ENCODE measurements at places on chromosomes 5 and 9.

DNA sequence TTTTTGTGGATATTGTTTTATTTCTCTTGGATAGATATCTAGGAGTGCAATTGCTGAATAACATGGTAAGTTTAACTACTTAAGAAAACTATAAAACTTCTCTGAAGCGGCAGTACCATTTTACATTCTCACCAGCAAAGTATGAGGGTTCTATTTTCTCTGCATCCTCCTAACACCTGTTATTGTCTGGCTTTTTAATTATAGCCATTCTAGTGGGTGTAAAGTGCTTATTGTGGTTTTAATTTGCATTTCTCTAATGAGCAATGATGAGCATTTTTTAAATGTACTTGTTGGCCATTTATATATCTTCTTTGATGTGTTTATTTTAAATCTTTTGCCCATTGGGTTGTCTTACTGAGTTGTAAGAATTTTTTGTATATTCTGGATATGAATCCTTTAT is 28.7 kb downstream of the SMIM32 start:
- no peak for DNase-seq

GRCh38 chr5:122470365-122470764 is 158.3 kb downstream of the SNCAIP start:
- DNase-seq, result no peak

DNA sequence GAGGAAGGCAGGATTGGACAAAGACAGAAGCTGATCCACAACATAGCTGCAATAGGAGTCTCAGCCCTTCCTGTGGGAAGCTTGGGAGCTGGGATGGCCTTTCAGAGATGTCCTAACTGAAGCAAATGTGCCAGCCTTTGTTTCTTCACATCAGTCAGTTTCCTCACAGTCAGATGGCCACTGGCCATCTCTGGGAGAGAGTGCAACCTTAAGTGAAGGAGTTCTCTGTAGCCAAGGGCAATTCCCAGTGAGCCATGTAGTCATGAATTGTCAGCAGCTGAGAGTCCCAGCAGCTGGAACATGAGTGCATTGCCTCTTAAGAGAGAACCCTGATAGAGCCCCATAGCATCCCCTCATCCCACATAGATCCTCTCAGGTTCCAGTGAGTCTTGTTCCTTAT is 89.1 kb upstream of the LIFR start:
- no peak for DNase-seq

GRCh38 chr9:120402741-120403542 is 177.0 kb downstream of the CDK5RAP2 start:
- DNase-seq, result no peak

DNA sequence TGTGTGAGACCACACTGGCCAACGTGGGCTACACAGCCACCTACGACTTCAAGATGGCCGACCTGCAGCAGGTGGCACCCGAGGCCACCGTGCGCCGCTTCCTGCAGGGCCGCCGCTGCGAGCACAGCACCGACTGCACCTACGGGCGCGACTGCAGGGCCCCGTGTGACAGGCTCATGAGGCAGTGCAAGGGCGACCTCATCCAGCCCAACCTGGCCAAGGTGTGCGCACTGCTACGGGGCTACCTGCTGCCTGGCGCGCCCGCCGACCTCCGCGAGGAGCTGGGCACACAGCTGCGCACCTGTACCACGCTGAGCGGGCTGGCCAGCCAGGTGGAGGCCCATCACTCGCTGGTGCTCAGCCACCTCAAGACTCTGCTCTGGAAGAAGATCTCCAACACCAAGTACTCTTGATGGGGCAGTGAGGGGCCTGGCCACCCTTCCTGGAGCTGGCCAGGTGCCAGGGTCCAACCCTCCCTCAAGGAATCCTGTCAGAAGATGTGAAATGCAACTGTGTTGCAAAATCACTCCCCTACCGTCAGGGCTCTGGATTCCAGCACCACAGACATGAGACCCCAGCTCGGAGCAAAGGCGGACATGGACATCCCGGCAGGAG is 11.1 kb downstream of the DIPK1B start:
- DNase-seq, result no peak

- DNase-seq, result no peak
Observed at GRCh38 chr9:113368982-113369854, 7.6 kb downstream of the HDHD3 start.

- no peak for DNase-seq
Observed at GRCh38 chr9:38707885-38708637, 11.9 kb downstream of the FAM240B start.

DNA sequence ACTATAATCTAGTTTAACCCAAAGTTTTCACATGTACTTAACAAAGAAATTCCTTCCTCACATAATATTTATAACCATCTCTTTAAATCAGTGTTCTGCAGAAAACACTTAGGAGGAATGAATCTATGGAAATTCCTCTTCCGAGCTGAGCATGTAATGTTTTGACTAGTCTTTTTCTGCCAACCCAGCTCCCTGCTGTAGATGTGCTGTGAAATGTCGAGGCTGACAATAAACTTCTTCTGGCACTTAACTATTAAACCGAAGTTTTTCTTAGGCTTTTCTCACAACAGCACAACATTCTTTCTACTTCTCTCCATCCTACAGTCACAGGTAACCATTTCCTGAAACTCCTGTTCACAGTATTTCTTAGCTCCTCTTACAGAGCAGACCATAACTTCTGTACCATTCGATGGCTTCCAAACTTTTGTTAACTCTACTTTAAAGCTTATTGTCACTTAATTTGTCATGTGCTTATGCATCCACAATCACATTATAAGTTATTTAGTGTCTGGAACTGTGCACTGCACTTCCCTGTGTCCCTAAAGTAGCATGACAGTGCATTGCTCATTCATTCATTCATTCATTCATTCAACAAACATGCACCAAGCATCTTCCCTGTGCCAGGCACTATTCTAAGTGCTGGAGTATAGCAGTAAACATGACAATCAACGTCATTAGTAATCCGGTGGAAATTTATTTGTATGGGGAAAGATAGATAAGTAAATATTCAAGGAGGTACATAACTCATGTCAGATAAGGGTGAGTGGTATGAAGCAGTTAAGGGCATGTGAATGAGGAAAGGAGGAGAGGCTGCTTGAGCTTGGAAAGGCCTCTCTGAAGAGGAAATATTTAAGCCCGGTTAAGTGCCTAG is 54.6 kb downstream of the TSSK1B start:
- DNase-seq, result no peak

DNA sequence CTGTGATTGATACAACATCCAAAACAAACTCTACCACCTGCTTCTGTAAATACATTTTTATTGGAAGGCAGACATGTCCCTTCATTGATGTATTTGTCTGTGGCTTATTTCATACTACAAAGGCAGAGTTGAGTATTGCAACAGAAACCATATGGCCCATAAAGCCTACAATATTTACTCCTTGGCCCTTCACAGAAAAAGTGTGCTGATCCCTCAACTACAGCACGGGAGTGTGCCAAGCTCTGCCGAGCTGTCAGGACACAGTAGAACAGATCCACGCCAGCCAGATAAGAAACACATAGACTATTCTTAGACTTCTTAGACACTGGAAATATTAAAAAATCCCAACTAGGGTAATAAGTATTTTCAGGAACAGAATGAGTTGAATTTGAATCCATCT is 13.2 kb downstream of the TICAM2 start:
- DNase-seq, result no peak

DNA sequence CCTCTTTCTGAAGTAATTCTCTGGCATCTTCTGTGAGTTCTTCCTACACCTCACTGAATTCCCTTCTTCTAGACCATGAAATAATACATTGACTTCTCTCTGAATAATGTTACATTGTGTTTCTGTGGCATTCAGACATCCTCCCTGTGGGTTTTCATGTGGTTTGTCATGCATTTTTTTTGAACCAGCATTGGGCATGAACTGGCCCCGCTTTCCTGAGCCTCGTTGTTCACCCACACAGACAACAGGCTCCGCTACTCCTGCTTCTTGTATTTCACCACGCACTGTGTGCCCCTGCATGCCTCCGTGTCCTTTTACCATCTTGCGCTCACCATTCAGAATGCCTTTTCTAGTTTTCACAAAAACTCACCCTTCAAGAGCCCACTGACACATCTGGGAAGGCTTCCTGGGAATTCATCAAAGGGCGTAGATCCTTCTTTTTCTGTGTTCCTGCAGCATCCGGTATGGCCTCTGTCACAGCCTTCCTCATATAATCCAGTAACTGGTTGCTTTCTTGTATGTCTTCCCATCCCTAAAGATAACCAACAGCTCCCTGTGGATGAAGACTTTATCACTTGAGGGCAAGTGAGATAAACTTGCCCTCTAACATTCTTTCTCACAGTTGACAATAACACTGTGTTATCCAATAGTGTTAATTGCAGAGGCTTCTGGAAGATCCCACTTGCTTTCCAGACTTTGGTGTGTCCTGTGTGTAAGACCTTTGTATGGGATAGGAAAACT is 51.5 kb upstream of the ADAMTSL1 start:
- DNase-seq, result no peak

DNA sequence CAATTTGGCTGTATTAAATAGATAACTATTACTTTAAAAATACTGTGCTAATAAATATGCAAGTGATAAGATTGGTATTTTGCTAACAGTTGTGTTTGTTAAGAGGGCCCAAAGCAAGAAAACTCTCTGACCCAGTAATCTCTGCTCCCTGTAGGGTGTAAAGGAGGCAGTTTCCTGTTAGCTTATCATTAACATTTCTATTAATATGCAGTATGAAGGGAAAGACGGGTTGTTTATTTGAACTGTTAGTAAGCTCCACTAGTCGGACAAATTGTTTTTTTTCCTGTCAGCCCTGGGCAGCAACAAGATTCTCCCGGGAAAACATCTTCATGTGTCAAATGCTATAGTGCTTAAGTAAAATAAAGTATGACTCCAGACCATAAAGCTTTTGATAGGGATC is 35.6 kb downstream of the ERP44 start:
- no peak for DNase-seq

GRCh38 chr9:98660541-98660940 is 48.2 kb downstream of the GABBR2 start:
- DNase-seq, result no peak

GRCh38 chr9:127116088-127116726 is 6.2 kb downstream of the ANGPTL2 start:
- DNase-seq, result no peak

DNA sequence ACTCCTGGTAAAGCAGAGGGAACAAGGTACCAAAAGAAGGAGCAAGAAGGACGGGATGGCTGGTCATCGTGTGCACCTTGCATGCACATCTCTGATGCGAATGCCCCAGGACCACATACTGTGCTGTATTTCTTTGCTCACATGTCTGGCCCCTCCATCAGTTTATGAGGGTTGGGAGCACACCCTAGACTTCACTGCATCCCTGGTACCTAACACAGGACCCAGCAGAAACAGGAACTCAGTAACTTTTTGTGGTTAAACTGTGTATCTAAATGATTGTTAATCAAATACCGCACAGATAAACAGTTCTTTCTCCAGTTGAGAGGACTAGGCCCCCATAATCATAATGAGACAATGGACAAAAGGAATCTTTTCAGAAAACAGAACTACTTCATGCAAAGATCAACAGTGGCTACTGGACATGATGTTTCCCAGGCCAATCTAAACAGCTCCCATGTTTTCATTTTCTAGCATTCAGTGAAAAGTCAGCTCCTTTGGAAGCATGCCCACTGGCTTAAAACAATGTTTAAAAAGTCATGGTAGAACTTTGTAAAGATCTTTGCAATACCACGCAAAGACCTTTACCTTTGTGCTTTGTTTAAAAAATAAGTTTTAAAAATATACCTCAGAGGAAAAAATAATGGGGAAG is 55.5 kb upstream of the IFNK start:
- DNase-seq, result no peak

- no peak for DNase-seq
Observed at GRCh38 chr5:87410931-87411330, 1.8 kb downstream of the CCNH start.

DNA sequence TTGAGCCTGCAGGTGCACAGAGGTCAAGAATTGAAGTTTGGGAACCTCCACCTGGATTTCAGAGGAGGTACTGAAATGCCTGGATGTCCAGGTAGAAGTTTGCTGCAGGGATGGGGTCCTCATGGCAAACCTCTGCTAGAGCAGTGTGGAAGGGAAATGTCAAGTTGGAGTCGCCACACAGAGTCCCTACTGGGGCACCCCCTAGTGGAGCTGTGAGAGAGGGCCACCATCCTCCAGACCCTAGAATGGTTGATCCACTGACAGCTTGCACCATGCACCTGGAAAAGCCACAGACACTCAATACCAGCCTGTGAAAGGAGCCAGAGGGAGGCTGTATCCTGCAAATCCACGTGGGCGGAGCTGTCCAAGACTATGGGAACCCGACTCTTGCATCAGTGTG is 78.0 kb downstream of the GABRA1 start:
- DNase-seq, result no peak

DNA sequence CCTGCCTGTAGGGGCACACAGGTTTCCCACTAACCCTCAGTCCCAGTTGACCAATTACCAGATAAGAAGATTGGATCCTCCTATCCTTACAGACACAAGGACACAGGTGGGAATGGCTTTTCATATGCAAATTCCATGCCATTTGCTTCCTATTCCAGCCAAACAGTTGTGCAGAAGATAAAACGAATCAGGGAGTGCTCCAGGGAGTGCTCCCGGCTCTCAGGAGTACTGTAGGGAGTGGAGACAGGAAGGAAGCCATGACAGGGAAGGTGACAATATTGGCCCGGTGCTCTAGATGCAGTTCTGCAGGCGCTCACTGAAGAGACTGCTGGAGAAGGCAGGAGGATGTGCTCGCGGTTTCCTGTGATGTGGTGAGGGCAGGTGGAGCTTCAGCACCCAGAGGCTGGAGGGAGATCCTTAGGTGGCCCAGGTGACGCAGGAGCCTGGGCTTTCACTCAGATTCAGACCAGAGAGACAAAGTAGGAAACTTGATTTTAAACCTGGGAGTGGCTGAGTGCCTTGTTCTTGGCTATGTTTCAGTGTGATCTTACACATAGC is 260.0 kb downstream of the AUH start:
- DNase-seq, result no peak

DNA sequence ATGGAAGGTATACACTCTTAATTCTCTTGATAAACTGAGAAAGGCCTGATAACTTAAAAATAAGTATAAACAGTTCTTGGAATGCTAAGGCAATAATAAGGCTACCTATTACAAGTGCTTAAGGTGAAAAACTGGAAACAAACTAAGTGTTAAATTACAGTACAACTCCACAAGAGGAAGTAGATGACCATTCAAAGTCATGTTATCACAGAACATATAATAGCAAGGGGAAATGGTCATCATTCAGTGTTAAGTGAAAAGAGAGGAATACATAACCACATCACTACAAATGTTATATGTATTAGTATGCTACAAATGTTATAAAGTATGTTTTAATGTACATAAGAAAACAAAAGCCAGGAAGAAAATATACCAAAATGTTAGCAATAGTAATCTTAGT is 135.9 kb downstream of the CCDC192 start:
- DNase-seq, result no peak

DNA sequence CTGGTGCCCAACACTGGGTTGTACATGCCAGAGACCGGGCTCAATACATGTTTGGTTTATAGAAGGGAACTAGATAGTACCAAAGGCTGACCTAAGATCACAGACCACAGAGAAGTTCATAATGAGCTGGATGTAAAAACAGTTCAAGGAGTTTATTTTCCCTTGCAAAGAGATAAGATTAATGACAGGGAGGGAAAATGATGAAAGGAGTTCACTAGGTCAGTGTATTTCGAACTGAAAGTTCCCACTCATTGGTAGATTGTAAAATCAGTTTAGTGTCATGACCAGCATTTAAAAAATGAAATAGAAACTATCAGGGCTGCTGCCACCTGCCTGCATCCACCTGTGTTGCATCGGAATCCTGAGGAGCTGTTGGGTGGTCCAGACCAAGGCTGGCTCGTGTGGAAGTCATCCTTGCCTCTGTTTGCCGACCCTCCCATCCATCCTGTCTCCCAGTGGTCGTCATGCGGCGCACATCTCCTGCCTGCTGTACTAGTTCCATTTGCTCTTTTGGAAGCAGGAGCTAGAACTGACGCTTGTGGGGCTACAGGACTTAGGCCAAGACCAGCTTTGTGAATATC is 21.1 kb downstream of the TBC1D2 start:
- DNase-seq, result no peak
